ENCODE measurements at places on chromosomes 5 and 9. TPM values are rescaled to one million over a fixed set of nuclear protein-coding genes. Genes with fewer than 3 reads are reported as not detected.

GRCh38 chr9:109417054-109417453, 81.1 kb downstream of the PTPN3 start:
- no peak for DNase-seq

DNA sequence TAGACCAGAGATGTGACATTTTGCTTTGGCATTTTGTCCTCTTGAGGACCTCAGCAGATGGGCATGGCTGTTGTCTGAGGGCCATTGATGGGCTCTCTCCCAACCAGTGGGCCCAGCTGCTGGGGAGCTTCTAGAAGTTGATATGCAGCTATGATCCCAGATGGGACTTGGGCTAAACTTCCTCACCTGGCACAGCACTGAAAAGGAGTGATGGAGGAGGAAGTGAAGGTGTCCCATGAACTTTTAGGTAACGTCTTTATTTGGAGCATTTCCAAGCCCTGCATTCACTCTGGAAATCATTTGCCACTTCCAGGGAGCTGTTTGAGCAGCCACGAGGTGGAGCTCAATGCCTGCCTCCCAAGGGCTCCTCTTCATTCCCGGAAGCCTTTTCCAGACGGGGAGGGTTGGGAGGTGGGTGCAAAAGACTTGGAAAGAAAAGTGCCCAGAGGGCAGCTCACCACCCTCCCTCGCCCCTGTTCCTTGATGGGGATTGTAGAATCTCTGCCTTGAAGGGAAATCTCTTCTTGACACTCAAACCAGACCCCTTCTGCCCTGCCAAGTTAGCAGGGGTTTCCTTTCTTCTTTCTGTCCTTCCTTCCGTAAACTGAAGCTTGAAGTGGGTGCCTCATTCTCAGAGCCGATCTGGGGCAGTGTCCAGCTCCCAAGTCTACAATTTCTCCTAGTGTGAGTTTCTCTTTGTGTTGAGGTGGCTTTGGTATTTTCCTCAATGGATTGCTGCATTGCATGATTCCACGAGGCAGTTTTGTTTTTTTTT, 18.1 kb upstream of the NEUROG1 start:
- DNase-seq: no peak

DNA sequence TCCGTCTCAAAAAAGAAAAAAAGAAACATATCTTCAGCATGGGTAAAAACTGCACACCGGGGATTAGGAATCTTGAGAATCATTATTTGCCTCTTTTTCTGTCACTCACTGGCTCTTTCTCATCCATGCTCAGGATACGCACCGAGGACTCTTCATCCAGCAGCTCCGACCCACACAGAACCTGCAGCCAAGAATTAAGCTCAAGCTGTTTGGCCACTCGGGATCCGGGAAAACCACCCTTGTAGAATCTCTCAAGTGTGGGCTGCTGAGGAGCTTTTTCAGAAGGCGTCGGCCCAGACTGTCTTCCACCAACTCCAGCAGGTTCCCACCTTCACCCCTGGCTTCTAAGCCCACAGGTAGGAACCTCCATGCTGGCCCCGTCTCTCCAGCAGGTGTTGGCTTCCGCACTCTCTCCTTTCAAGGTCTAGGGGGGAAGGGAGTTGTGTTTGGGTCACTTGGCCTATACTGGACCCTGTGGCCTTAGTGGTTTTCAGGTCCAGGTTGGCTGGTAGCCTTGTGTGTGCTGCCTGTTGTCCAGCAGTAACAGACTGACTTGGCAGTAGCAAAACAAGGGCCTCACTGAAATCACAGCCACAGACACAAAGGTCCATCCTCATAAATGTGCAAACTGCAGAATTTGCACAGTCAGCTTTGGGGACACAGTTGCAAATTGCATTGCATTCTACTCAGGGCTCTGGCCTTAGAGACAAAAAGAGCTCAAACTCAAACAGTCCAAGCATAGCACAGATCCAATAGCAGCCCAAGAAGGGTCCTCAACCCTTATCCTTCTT, 44.5 kb upstream of the CTSL start:
- DNase-seq: no peak

DNA sequence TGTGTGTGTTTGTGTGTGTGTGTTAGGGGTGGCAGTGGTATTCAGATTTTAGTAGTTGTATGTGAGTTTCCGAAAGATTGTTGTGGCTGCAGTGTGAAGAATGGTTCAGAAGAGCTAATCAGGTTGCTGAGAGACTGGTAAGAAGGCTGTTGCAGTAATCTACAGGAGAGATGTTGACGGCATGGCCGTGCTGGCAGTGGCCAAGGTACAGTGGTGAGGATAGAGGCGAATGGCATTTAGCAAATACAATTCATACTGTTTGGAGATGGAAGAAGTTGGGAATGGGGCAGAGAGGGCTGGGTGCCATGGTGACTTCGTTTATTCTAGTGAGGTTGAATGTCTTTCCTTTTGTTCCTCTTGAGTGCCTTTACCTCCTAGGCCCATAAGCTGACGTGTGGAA, 77.5 kb upstream of the SPATA31D4 start:
- DNase-seq: no peak

DNA sequence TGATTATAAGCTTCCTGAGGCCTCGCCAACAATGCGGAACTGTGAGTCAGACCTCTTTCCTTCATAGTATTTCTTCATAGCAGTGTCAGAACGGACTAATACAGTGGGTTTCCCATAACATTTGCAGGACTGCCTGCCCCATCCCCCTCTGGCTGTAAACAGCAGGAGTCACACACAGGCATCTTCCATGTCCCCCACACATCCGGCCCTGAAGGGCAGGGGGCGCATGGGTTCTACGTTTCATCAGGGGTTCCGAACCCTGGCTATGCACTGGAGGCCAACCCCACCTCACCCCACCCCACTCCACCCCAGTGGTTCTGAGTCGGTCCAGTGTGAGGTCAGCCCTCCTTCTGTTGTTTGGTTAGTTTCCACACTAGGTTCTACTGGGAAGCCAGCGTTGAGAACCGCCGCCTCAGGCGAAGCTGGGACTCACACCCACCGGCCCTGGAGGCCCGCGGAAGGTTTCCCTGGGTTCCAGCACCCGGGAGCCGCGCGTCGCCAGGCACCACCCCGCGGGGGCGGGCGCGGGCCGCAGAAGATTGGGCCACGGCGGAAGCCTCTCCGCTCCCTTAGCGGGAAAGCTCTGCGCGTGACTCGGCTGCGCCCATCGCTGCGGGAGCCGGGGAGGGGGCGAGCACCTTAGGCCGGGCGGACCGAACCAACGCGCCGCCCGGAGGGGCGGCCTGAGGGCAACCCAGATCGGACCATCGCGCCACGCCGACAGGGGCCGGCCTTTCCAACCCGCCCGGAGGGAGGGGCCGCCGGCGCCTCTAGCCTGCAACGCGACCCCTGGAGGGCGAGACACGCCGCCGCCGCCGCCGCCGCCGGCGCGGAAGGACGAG, at the start of gene RUSC2:
Gene RUSC2, plus strand, starts transcription at position 799 of the 842 bp plus-strand sequence. CDS start 56,411 bp downstream, outside the sequence.
- DNase-seq: peak; percentile 90

DNA sequence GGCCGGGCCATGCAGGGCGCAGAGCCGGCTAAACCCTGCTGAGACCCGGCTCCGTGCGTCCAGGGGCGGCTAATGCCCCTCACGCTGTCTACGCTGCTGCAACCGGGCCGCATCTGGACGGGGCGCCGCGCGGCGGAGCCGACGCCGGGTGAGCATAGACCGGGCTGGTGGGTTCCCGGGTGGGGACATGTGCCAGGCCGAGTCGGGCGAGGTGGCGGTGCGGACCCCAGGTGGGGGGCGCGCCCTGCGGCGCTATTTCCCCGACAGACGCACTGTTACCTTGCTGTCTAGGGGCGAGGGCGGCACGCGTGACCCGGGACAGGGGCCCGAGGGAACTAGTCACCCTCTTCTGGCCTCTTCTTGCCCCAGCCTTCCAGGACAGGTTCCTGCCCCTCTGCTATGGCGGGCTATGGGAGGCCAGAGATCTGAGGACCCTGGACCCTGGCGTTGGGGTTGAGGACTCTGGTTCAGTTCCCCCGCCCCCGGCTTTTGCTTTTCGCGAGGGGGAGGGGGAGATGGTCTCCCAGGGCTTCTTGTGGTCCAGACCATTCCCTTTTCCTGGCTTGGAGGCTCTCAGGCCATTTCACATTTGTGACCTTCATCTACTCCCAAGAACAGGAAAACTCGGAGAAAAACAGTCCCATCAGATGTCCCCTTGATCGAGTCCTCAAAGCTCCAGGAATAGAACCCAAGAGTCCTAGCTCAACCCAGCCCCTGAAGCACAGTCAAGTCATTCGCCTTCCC, 536 bp downstream of the SLC27A4 start:
- DNase-seq: no peak

GRCh38 chr5:84260140-84260539, 124.5 kb downstream of the EDIL3 start:
- DNase-seq: no peak

GRCh38 chr5:159442206-159442850, 112.0 kb upstream of the IL12B start:
- peak; percentile 42 for DNase-seq

DNA sequence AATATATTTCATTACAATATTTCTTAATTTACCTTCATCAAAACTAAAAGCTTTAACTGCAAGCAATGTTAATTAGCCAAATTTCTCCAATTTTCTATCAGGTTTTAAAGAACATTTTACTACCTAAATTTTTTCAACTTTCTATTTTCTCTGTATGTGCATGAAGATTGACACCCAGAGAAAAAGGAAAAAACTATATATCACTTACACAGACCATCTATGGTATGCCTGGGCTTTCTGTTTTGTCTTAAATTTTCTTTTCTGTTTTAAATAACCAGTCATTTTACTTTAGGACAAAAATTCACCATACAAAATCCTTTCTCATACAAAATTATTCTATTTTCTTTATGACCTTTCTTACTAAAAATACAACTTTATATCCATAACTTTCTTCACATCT, 13.8 kb upstream of the IL7R start:
- DNase-seq: no peak

- no peak for DNase-seq
These were observed 372.4 kb upstream of the IRX4 start for GRCh38 chr5:2254880-2255750.

- DNase-seq: no peak
These were observed 20.1 kb upstream of the NSMF start for GRCh38 chr9:137478962-137479861.

DNA sequence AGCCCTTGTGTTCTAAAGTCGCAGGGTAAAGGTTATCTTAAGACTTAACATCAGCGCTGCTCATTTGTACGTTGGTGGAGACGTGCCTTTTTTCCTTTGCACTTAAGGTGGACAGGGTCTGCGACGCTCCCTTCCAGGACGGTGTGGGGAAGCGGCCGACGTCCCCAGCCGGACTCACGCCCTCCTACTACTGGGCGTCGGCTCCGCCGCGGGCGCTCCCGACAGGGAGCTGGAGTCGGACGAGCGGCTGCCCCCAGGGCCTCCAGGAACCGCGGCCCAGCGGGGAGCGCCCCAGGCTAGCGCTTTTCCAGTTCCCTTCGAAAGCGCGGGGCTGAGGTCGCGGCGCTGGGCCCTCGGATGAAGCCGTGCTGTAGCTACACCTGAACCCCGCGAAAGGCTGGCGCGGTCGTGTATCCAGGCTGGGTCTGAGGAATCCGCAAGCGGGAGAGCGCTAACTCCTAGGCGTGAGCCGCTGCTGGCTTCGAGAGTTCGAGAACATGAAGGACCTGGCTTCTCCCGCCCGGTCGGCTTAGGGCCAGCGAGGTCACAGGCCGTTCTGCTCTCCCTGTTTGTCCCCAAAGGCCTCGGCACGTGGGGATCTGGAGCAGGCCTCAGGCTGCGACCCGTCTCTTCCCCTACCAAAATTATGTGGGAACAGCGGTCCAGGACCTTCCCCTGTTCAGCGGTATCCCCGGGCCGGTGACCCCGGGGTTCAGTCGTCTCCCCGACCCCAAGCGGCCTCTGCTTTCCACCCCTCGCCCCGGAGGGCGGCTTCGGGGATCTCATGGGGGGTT, 3.8 kb upstream of the DMRT3 start:
- DNase-seq: no peak

- DNase-seq: no peak
These were observed 7.6 kb downstream of the BASP1 start for GRCh38 chr5:17224858-17225511.

DNA sequence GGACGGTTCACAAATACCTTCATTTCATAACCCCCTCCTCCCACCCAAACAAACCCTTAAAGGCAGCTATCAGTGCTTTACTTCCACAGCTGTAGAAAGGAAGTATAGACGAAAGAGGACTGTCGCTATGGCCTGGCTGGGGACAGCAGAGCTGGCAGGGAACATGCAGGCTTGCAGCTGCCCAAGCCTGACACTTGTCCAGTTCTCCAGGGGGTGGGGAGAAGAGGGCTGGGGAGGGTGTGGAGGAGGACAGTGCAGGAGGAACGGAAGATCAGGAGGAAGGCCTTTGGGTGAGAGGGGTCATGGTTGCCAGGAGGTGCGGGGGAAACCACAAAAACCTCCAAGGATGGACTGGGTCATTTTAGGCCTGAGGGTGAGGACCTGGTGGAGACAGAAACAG, 25.9 kb downstream of the ARPC5L start:
- DNase-seq: no peak

DNA sequence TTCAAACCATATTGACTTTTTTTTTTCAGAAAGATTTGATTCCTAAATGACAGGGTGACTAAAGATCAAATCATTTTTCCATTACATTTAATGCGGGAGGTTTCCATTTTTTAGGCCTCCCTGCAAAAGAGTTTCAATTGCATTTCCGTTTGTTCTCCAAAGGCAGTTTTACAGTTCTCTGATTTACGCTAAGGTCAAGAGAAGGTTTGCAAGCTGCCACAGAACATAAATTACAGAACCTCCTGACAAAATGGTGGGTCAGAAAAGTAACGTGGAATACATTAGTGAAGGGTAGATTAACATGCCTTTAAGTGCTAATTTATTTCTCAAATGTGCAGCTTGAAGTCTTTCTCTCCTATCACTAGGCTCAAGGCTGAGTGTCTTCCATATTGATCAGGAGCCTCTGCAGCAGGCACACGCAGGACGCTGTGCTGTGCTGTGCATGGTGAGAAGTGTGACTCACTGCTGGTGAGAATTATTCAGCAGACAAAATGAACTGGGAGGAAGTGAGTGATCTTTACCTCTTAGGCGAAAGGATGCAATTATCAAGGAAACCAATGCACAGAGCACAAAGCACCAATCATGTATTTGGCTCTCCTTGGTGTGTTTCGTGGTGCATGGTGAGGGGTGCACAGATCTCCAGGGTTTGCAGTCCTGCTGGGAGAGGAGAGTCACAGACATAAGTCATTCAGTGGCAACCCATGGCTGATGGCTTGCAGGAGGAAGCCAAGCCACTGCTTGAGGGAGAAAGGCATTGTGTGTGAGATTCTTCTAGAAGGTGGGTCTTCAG, 136.3 kb downstream of the TENT4A start:
- DNase-seq: no peak

DNA sequence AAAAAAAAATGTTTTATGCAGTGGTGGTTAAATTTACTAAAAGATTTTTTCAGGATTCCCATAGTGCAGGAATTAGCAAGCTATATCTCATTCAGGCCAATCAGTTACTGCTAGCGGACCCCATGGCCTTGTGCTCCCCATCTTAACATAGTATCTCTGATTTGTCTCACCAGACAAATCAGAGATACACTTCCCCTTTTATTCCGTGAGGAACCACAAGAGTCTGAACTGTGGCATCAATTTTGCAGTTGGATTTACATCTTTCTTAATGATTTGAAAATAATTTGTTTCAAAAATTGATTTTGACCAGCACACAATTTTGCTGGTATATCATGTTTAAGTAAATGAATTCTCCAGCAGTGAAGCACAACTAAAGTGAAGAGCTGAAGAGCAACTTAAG, 17.9 kb downstream of the ITGA1 start:
- DNase-seq: no peak

TMEM252 gene
- polyA plus RNA-seq: 2.5 TPM

SPATA6L gene
- 7.6 TPM for polyA plus RNA-seq

DNAI1 gene
- 7.4 TPM for polyA plus RNA-seq

KCTD16 gene
- 0.65 TPM for polyA plus RNA-seq

CKMT2 gene
- polyA plus RNA-seq: 7.2 TPM

SLC36A2 gene
- polyA plus RNA-seq: not detected

STKLD1 gene
- polyA plus RNA-seq: 3.4 TPM

MYOZ3 gene
- polyA plus RNA-seq: 9.8 TPM
